ENCODE measurements at places on chromosomes 11 and 22. TPM values are rescaled to one million over a fixed set of nuclear protein-coding genes. Genes with fewer than 3 reads are reported as not detected.

Gene SEC14L6
- total RNA-seq = not detected

Gene MAP6
- 0.57 TPM for total RNA-seq

Gene CDON
- 3.3 TPM for total RNA-seq

Gene WDR74
- total RNA-seq = 44.6 TPM

Gene OR6T1
- not detected for total RNA-seq

Gene MS4A15
- total RNA-seq = not detected

Gene SLC1A2
- total RNA-seq = 8.1 TPM

Gene TUBA8
- total RNA-seq = 0.66 TPM

Gene CNIH2
- not detected for total RNA-seq

Gene GP1BB
- 2.1 TPM for total RNA-seq

Gene MS4A6E
- not detected for total RNA-seq

Gene CLDN5
- total RNA-seq = 0.22 TPM

Gene C11orf97
- total RNA-seq = not detected

Gene FOXRED2
- total RNA-seq = 18.8 TPM

Gene SLC15A3
- total RNA-seq = 18.4 TPM

Gene KRTAP5-7
- not detected for total RNA-seq

Gene THY1
- total RNA-seq = 104 TPM

Gene TESMIN
- total RNA-seq = 0.57 TPM

Gene PDGFB
- 2.6 TPM for total RNA-seq

Gene COMT
- 219 TPM for total RNA-seq

Gene CSNK2A3
- total RNA-seq = 2.0 TPM

Gene RBMXL2
- not detected for total RNA-seq

Gene KDM4F
- not detected for total RNA-seq

Gene HORMAD2
- total RNA-seq = not detected

Gene BRSK2
- not detected for total RNA-seq

Gene OR5F1
- total RNA-seq = not detected

Gene KRTAP5-9
- not detected for total RNA-seq

Gene MAPK8IP1
- 9.7 TPM for total RNA-seq

Gene SLC22A12
- total RNA-seq = not detected

Gene HYLS1
- total RNA-seq = 11.5 TPM

Gene EI24
- 124 TPM for total RNA-seq

Gene OR51B5
- 0.57 TPM for total RNA-seq

Gene OR5A1
- total RNA-seq = not detected

Gene NCAM1
- total RNA-seq = 4.6 TPM

Gene GTSE1
- 0.66 TPM for total RNA-seq

Gene MPZL2
- not detected for total RNA-seq

Gene GDPD4
- 0.44 TPM for total RNA-seq

Gene H19
- total RNA-seq = 5.2 TPM

Gene SERPING1
- total RNA-seq = 16.4 TPM

Gene CCDC116
- 0.22 TPM for total RNA-seq

Gene KCNE3
- not detected for total RNA-seq

Gene FXYD6
- not detected for total RNA-seq

Gene TMPRSS4
- not detected for total RNA-seq

Gene PNPLA5
- not detected for total RNA-seq

Gene TP53I11
- total RNA-seq = 21.2 TPM

All from placental pericyte (primary cell).